ENCODE measurements at places on chromosomes 13 and 19. TPM values are rescaled to one million over a fixed set of nuclear protein-coding genes. Genes with fewer than 3 reads are reported as not detected.

DNA sequence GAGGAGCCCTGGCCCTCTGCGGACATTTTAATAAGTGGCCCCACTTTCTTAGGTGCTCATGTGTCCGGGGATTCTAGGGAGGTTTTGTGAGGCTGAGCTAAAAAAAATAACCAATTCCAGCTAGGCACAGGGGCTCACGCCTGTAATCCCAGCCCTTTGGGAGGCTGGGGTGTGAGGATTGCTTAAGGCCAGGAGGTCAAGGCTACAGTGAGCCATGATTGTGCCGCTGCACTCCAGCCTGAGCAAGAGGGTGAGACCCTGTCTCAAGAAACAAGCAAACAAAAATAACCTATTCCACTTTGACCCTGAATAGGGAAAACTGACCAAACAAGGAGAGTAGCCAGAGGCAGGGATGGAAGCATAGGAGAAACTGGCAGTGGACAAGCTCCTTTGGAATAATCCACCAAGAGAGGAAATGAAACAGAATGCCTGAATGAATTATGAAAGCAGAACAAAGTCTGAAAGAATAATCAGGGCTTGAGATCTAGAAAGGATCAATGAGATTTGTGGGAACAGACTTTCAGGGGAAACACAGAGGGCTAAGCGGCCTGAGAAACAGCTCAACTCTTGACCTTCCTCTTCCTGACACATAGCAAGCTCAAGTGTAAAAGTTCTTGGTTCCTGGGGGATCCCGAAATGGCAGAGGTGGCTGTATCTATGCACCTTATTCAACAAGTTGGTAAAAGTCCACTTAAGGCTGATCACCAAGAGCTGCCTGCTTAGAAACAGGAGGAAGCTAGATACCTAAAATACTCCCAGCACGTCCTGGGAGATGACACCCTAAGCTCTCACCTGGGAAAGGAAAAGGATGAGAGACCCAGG lies 30.1 kb upstream of the FFAR2 start:
- DNase-seq: no peak

- no peak for DNase-seq
These were observed 94.6 kb downstream of the CCNA1 start for GRCh38 chr13:36526897-36527296.

- no peak for DNase-seq
These were observed 38.1 kb upstream of the SLC10A2 start for GRCh38 chr13:103104340-103104739.

The RTBDN gene
- polyA plus RNA-seq: not detected

GRCh38 chr19:29620931-29621351 lies 14.9 kb downstream of the POP4 start:
- no peak for DNase-seq

DNA sequence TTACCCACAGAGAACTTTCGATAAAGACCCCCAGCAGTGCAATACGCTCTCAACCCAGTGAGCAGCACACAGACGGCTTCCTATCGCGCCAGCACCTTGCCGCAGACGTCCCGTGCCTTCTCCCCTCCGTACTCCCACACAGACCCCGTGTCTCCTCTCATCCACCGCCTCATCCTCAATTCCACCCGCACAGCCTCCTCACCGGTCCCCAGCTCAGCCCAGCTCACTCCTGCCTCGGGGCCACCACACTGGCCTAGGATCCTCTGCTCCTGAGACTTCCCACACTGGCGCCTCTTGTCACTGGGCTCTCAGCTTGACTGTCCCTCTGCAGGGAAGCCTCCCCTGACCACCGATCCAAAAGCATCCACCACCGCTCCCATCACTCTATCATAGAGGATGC lies 9.0 kb downstream of the MLLT1 start:
- DNase-seq: no peak

DNA sequence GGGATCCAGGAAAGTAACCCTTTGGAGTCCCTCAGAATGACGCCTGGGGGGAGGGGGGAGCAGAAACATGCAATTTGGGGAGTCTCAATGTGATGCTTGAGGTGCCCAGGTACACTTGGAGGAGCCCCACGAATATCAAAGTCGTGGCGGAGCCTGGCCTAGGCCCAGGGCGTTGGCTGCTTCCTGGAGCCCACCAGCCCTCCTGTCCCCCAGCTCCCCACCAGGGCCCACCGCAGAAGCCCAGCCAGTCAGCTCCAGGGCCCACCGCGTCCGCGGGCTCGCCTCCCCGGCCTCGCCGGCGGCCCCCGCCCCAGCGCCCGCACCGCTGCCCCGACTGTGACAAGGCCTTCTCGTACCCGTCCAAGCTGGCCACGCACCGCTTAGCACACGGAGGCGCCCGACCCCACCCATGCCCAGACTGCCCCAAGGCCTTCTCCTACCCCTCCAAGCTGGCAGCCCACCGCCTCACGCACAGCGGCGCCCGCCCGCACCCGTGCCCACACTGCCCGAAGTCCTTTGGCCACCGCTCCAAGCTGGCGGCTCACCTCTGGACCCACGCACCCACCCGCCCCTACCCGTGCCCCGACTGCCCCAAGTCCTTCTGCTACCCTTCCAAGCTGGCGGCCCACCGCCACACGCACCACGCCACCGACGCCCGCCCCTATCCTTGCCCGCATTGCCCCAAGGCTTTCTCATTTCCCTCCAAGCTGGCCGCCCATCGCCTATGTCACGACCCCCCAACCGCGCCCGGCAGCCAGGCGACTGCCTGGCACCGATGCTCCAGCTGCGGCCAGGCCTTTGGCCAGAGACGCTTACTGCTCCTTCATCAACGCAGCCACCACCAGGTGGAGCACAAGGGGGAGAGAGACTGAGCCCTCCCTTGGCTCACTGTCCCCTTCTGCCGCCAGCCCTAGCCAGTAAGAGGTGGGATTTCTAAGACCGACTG lies 2.1 kb downstream of the ZNF575 start:
- DNase-seq: peak; percentile 85

DNA sequence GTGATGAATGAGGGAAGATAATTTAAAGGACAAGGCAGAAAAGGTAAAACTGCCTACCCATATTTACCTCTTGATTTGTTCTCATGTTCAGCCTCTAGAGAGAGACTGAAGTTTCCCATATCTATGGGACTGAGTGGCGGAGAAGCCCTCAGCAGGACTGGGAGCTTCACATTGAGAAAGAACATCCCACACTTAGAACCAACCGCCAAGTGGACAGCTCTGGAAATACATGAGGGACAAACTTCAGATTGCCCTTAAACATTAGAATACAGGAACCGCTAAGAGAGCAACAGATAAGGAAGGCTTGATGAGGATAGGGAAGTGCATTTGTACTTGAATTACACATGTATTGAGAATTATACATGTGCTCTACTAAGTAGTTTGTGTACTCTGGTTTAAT lies 316.0 kb upstream of the MIR17HG start:
- DNase-seq: no peak

The VSTM2B gene
- polyA plus RNA-seq: not detected

The CCDC106 gene
- 16.4 TPM for polyA plus RNA-seq

- DNase-seq: peak; percentile 29
These were observed 20.5 kb downstream of the MICU2 start for GRCh38 chr13:21583478-21583877.

The ZNF71 gene
- 7.7 TPM for polyA plus RNA-seq

DNA sequence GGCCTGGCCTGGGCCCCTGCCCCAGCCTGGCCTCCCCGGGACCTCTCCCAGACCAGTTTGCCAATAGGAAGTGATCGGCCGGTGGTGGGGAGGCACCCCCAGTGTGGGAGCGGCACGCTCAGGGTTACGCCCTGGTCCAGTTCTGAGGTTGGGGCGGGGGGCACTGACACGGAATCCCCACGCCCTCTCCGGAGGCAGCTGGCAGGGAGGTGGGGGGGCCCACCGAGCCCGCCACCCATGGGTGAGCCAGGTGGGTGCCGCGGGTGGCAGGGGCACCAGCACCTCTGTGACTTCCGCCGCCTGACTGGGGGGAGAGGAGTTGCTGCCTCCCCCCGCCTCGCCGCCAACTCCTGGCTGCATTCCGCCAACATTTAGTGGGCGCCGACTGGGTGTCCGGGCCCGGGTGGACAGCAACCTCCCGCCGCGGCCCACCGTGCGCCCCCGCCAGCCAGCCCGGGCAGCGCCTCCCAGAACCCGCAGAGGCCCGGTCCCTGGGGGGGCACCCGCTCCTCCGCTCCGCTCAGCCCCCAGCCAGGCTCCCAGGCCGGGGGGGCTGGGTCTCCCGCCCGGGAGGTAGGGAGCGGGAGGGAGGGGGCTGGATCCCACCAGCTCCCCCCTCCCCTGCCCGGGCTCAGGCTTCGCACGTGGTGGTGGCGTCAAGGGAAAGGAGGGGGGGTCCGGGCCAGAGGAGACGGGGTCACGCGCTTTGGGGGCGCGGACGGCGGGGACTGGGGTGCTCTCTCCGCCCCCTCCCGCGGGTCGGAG lies 2.0 kb downstream of the ZBTB7A start:
- DNase-seq: peak; percentile 76

The ZSWIM9 gene
- polyA plus RNA-seq: 7.8 TPM

The NCR1 gene
- not detected for polyA plus RNA-seq

DNA sequence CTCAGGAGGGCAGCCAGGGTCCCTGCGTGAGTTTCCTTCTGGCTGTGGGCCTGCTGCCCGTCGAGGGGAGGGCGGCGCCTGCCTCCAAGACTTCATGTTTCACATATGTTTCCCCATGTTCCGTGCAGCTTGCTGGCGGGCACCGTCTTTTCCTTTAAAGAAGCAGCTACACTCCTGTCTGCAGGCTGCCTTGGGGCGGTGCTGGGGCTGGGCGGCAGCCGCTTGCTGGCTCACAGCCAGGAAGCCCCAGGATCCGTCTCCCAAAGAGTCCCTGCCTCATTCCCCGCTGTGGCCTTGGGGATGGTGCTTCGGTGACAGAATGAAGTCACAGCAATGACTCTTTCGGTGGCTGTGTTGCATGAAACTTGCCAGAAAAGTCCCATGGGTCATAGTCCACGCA lies 24.9 kb downstream of the PIAS4 start:
- no peak for DNase-seq

All from muscle of leg (tissue), 16 donors.